PC-3 (cell line): ENCODE measurements at places on chromosomes 6 and 20. TPM values are rescaled to one million over a fixed set of nuclear protein-coding genes. Genes with fewer than 3 reads are reported as not detected.
A peak's percentile ranks its signal among the peaks of the same experiment; 100 is the strongest.

The RGS17 gene
- total RNA-seq: 0.40 and 1.4 TPM in 2 replicates

DNA sequence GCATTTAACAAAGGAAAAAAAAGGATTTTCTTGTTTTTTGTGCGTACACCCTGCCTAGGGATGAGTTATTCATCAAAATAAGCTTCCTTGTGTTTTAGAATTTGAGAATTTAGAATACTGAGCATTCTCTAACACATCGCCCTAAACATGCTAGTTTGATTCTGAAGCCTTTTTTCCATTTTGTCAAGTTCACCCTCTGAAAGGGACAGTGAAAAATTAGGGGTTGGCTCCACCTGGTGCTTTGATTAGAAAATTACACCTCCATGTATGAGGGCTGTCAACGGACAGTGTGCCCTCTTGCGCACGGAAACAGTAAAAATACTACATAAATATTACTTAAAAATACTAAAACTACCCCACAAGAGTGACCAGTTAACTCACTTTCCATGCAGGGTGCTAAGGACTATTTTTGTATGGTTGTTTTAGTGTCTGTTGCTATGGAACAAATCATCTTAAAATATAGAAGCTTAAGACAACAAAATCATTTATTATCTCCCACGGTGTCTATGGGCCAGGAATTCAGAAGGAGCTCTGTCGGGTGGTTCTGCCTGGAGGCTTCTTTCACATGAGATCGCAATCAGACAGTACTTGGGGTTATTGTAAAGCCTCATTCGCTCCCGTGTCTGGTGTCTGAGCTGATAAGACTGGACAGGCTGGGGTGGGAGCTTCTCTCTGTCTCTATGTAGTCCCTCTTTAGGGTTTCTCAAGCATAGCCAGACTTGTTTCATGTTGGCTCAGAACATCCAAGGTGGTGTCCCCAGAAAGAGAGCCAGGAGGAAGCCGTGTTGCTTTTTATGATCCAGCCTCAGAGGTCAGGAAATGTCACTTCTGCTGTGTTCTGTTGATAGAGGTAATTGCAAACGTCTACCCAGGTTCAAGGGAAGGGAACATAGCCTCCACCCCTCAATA lies 41.1 kb upstream of the TMEM170B start:
- H3K27ac ChIP-seq: peak overlapping the region; percentile 22; the same call in 1 of the 2 replicates
- H3K4me1 ChIP-seq: peaks cover 26% of the 10 kb centered on the region
- peak; percentile 87 for DNase-seq

DNA sequence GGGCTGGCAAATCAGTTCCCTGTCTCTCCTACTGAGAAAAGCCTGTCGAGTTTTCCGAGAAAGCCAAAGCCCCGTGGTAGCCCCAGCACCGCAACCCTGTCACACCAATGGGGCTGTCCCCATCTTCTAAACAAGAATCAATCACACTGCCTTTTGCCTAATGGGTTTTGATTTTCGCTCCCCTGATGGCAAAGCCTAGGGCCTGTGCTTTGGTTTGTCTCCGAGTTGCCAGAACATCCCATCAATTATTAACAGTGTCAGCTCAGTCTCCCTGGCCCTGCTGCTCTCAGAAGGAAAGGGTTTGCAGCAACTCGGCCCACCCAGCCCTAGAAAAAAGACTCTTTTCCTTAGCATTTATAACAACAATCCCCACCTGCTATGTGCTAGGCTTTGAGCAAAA lies 4.2 kb downstream of the KCNB1 start:
- no peaks in the 10 kb centered on the region for H3K4me1 ChIP-seq
- H3K4me3 ChIP-seq: no peak overlapping the region
- peaks cover 50% of the 10 kb centered on the region for H3K27me3 ChIP-seq
- no peak for DNase-seq
- no peak overlapping the region for H3K27ac ChIP-seq
- no peaks in the 10 kb centered on the region for H3K36me3 ChIP-seq

DNA sequence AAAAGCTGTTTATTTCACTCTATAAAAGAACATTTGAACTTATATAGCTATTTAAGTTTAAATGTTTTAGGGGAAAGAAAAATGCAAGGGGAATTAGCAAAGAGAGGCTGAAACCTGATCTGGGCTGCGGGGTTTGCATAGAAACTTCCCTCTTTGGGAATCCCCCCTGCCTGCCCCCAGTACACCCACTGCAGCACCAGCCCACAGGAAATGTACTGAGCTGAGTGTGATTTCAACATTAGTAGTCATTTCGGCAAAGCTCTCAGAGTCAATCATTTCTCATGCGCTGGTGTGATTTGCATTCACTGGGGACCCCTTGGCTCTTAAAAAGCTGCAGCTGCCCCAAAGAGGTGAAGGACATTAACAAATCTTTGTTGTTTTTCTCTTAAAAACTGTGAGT lies 859.4 kb downstream of the MAFB start:
- H3K27ac ChIP-seq: no peak overlapping the region
- H3K27me3 ChIP-seq: no peaks in the 10 kb centered on the region
- no peaks in the 10 kb centered on the region for H3K4me1 ChIP-seq
- no peaks in the 10 kb centered on the region for H3K36me3 ChIP-seq

DNA sequence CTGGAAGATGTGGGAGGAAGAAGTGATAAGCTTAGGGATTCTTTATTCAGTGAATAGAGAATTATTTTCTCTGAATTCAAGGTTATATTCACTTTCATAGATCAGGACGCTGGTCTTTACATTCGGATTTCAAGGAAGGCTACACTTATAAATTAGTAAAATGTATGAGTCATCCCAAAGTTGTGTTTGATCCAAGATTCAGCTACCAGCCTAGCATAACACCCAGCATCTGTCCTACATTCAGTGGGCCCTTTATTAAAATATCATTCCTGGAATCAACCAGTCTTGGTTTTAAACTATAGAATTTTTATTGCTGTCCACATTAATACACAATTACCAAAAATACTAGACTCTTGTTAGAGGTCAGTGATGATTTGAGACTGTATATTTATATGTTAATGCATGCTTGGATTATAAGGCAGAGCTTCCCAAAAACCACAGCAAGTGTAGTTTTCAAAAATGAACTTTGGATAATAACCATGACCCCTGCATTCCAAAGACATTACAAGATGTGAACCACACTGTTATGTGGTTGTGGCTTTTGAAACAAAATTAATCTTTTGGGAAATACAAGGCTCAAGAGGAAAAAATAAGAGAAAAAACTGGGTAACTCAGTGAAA lies 210.7 kb upstream of the CNR1 start:
- no peak overlapping the region for H3K27ac ChIP-seq
- no peaks in the 10 kb centered on the region for H3K27me3 ChIP-seq
- H3K4me1 ChIP-seq: peaks cover 28% of the 10 kb centered on the region
- peak; percentile 60 for DNase-seq

- peak overlapping the region; percentile 91 for H3K27ac ChIP-seq
- H3K4me3 ChIP-seq: peak overlapping the region; percentile 52
- no peaks in the 10 kb centered on the region for H3K36me3 ChIP-seq
- DNase-seq: peak; percentile 94
- no peaks in the 10 kb centered on the region for H3K27me3 ChIP-seq
- H3K4me1 ChIP-seq: peaks cover 68% of the 10 kb centered on the region
Measured at GRCh38 chr20:49676581-49677291, 36.9 kb downstream of the B4GALT5 start.

The MAP7 gene
- total RNA-seq: 13.9 and 25.3 TPM in 2 replicates

The ACOT13 gene
- 13.5 and 17.9 TPM in 2 replicates for total RNA-seq

The PLN gene
- total RNA-seq: not detected in 2 replicates

The RBBP8NL gene
- total RNA-seq: 9.3 and 9.4 TPM in 2 replicates

GRCh38 chr20:60213126-60213893 lies 255.1 kb downstream of the CDH26 start:
- H3K27me3 ChIP-seq: peaks cover 52% of the 10 kb centered on the region
- DNase-seq: no peak
- H3K4me3 ChIP-seq: no peak overlapping the region
- H3K36me3 ChIP-seq: no peaks in the 10 kb centered on the region
